MCF 10A (cell line): ENCODE measurements at places on chromosomes 16 and 17. TPM values are rescaled to one million over a fixed set of nuclear protein-coding genes. Genes with fewer than 3 reads are reported as not detected.

Gene RAC3
- 7.1 and 9.7 TPM in 2 replicates for total RNA-seq

Gene HS3ST3B1
- 3.4 and 3.8 TPM in 2 replicates for total RNA-seq

Gene SMIM22
- 2.2 and 2.4 TPM in 2 replicates for total RNA-seq

Gene ZNF469
- not detected in 2 replicates for total RNA-seq

Gene DGKE
- total RNA-seq, result 16.5 and 23.9 TPM in 2 replicates

Gene INCA1
- 0.44 and 0.49 TPM in 2 replicates for total RNA-seq

Gene ACSM2A
- total RNA-seq, result not detected in 2 replicates

Gene GRAP
- total RNA-seq, result not detected in 2 replicates

Gene SHISA6
- not detected in 2 replicates for total RNA-seq

Gene GHDC
- 6.8 and 8.9 TPM in 2 replicates for total RNA-seq

Gene PHOSPHO1
- not detected in 2 replicates for total RNA-seq

Gene MYH3
- total RNA-seq, result 1.4 and 2.1 TPM in 2 replicates

Gene NEUROD2
- not detected in 2 replicates for total RNA-seq

Gene WFDC1
- not detected in 2 replicates for total RNA-seq

Gene LHX1
- total RNA-seq, result not detected in 2 replicates

Gene MVP
- 56.5 and 71.9 TPM in 2 replicates for total RNA-seq

Gene UTS2R
- not detected in 2 replicates for total RNA-seq

Gene TMC8
- total RNA-seq, result not detected in 2 replicates

Gene CSH1
- not detected in 2 replicates for total RNA-seq

Gene ENO3
- 19.0 and 20.2 TPM in 2 replicates for total RNA-seq

Gene CAPNS2
- total RNA-seq, result 0.30 and 0.32 TPM in 2 replicates

Gene TBC1D3I
- total RNA-seq, result 0.96 and 1.1 TPM in 2 replicates

Gene KRT23
- total RNA-seq, result not detected in 2 replicates

Gene ABCA9
- 4.5 and 7.8 TPM in 2 replicates for total RNA-seq

Gene FBXO39
- total RNA-seq, result 1.4 and 1.7 TPM in 2 replicates

Gene ABCA8
- 0.81 and 1.5 TPM in 2 replicates for total RNA-seq

Gene TMEM114
- not detected in 2 replicates for total RNA-seq

Gene G6PC1
- total RNA-seq, result not detected in 2 replicates

Gene NOS2
- not detected in 2 replicates for total RNA-seq

Gene DECR2
- total RNA-seq, result 29.0 and 37.2 TPM in 2 replicates
